Parietal lobe (tissue), 2 donors: ENCODE measurements at places on chromosomes 16 and 17. TPM values are rescaled to one million over a fixed set of nuclear protein-coding genes. Genes with fewer than 3 reads are reported as not detected.

The KRTAP3-2 gene
- not detected for total RNA-seq

The PPP1R27 gene
- not detected for total RNA-seq

The KRTAP2-1 gene
- total RNA-seq: not detected

The MYADML2 gene
- total RNA-seq: not detected

The PERCC1 gene
- not detected for total RNA-seq

The VMO1 gene
- total RNA-seq: not detected

The SGCA gene
- total RNA-seq: not detected

The SEPTIN12 gene
- not detected for total RNA-seq

The ST6GALNAC1 gene
- total RNA-seq: 3.1 TPM

The MYH8 gene
- total RNA-seq: not detected

The KRTAP9-4 gene
- total RNA-seq: not detected

The HAPSTR1 gene
- 130 TPM for total RNA-seq

The TP53TG3C gene
- not detected for total RNA-seq

The MT1F gene
- 3.8 TPM for total RNA-seq

The NPIPB8 gene
- total RNA-seq: not detected

The PTRH2 gene
- total RNA-seq: 32.2 TPM

The CYBA gene
- total RNA-seq: 17.2 TPM

The TM4SF5 gene
- total RNA-seq: not detected

The TMEM238L gene
- total RNA-seq: not detected

The PPP1R1B gene
- total RNA-seq: 16.3 TPM

The BAIAP3 gene
- 9.1 TPM for total RNA-seq

The KLHL10 gene
- total RNA-seq: not detected

The NACA2 gene
- total RNA-seq: not detected

The CES3 gene
- total RNA-seq: 2.5 TPM

The CYTH1 gene
- 102 TPM for total RNA-seq

The CNTD1 gene
- total RNA-seq: 0.31 TPM

The FOXO3B gene
- 33.2 TPM for total RNA-seq

The CACNG1 gene
- 0.63 TPM for total RNA-seq

The OMG gene
- total RNA-seq: 8.5 TPM

The C16orf92 gene
- total RNA-seq: not detected
